NCI-H69 (cell line): ENCODE measurements at places on chromosomes 1 and 21.
A peak's percentile ranks its signal among the peaks of the same experiment; 100 is the strongest.

- DNase-seq: no peak
Measured at GRCh38 chr1:3022511-3022973, 1.3 kb downstream of the ACTRT2 start.

DNA sequence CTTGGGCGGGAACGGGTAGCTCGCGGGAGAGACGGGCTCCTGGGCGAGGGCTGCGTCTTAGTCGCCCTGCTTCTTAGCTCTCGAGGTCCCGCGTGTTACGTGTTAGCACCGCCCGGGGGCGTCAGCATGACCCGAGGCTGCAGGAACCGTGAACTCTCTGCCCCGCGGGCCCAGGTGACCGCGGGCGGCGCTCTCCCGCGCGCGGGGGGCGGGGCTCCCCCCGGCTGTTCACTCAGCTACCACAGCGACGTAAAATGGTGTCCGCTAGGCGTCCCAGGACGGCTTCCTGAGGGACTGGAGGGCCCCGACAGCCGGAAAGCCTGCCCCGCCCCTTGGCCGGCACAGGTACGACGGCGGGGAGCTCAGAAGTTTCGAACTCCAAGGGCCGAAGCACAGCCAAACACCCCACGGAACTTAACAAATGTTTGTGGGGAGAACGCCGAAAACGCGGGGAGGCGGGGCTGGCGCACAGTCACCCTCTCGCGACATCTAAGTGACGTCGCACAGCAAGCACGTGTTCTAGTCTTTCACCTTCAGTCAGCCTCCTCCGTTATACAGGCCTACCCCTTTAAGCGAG lies 780 bp upstream of the RBM15 start:
- DNase-seq: peak; percentile 93

GRCh38 chr1:16145030-16145661 lies 10.7 kb downstream of the EPHA2 start:
- DNase-seq: peak; percentile 84

GRCh38 chr1:157157501-157158190 lies 19.5 kb upstream of the ETV3 start:
- DNase-seq: no peak

DNA sequence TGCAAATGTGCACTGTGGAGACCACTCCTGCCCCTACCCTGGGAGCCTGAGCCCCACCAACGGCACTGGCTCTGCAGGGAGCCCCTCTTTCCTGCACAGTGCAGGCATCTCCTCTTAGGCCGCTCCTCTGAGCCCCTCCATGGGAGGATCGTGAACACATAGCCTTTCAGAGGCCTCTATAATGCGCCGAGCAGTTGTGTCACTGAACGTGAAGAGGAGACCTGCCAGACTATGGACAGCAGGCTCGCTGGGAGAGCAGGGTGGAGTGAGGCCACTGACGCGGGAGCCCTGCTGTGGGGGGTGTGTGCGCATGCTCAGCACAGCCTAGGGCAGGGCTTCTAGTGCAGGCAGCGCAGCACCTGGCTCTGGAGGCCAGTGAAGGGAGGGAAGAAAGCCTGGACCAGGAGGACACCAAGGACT lies 151.3 kb upstream of the COL6A1 start:
- peak; percentile 83 for DNase-seq

- DNase-seq: no peak
Measured at GRCh38 chr1:60415696-60416095, 342.1 kb upstream of the C1orf87 start.

- no peak for DNase-seq
Measured at GRCh38 chr1:21154717-21155116, 22.0 kb downstream of the EIF4G3 start.

- no peak for DNase-seq
Measured at GRCh38 chr21:44084496-44085241, 22.5 kb upstream of the PWP2 start.

DNA sequence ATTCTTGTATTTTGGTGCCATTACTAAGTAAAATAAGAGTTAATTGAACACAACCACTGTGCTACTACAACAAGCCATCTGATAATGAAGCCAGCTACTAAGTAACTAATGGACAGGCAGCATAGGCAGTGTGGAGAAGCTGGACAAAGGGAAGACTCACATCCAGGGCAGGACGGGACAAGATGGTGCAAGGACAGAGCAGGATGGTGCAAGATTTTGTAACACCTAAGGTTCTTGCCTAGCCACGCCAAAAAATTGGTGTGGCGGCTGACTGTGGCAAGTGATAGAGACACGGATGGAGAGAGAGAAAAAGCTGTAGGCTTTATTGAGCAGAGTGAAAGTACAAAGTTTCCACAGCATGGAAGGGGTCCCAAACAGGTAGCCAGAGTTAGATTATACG lies 114.0 kb upstream of the VANGL1 start:
- no peak for DNase-seq

GRCh38 chr1:81158592-81158991 lies 642.1 kb upstream of the ADGRL2 start:
- DNase-seq: no peak

GRCh38 chr1:22847709-22848108 lies 125.0 kb downstream of the LACTBL1 start:
- DNase-seq: no peak

DNA sequence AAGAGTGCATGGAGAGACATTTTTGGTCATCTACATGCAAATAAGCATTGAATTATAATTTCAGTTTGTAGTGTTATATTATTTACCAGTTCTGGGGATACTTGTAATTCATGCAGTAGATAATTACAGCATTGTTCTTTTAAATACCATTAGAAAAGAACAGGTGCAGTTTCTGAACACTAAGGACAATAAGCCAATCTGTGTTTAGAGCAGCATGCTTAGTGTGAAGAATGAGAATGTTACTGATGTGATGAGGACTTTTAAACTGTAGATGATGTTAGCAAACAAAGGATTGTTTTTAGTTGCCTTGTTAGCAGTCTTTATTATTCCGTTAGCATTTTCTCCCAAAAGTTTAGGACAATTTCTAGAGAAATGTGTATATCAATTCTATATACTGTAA lies 348.3 kb downstream of the BRINP3 start:
- DNase-seq: peak; percentile 59

- DNase-seq: no peak
Measured at GRCh38 chr1:100346387-100346786, 5.9 kb upstream of the CDC14A start.

DNA sequence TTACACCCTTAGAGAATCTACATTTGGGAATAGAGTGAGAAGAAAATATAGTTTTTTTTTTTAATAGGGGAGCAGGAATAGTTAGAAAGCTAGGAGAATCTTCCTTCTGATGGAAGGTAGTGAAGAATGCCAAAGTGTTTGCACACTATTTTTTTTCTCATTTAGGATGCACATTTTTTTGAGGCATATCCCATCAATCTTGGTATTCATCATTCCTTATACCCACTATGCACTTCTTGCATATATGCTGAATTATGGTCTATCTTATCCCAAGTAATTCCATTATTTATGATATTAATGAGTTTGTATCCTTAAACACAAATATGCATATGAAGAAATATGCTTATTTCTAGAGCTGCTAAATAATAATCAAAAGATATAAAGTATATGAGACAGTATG lies 28.4 kb downstream of the HSPA13 start:
- no peak for DNase-seq

DNA sequence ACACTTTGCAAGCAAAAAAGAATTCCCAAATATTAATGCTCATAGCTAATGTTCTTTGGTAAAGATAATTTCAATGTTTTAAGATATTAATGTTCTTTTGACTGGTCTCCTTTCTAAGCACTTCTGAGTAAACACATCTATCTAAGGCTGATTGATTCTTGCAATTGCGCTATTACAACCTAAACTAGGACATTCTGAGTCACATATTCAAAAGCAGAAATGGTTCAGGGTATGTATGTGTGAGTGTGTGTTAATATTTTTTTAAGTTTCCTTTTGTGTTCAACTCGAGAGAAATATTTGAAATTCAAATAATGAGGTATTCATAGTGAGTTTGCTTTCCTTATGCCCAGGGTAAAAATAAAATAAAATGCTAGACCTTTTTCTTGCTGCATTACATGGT lies 203.6 kb upstream of the GRIK3 start:
- DNase-seq: peak; percentile 26

- DNase-seq: no peak
Measured at GRCh38 chr1:206947255-206947654, 989 bp upstream of the PIGR start.

- no peak for DNase-seq
Measured at GRCh38 chr1:205514211-205515142, 10.0 kb downstream of the CDK18 start.

DNA sequence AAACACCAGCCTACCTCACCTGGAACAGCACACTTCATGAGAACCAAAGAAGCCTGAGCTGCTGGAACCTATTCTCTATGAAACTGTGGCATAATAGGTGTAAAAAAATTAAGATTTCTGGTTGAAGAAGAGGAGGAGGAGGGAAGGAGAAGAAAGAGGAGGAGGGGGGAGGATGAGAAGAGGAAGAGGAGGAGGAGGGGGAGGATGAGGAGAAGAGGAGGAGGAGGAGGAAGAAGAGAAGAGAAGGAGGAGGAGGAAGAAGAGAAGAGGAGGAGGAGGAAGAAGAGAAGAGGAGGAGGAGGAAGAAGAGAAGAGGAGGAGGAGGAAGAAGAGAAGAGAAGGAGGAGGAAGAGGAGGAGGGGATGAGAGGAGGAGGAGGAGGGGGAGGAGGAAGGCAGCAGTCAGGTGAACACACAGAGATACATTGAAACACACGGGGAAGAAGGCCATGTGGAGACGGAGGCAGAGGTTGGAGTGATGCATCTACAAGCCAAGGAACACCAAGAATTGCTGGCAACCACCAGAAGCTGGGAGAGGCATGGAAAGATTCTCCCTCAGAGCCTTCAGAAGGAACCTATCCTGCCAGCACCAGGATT lies 8.2 kb downstream of the ACTA1 start:
- DNase-seq: no peak

DNA sequence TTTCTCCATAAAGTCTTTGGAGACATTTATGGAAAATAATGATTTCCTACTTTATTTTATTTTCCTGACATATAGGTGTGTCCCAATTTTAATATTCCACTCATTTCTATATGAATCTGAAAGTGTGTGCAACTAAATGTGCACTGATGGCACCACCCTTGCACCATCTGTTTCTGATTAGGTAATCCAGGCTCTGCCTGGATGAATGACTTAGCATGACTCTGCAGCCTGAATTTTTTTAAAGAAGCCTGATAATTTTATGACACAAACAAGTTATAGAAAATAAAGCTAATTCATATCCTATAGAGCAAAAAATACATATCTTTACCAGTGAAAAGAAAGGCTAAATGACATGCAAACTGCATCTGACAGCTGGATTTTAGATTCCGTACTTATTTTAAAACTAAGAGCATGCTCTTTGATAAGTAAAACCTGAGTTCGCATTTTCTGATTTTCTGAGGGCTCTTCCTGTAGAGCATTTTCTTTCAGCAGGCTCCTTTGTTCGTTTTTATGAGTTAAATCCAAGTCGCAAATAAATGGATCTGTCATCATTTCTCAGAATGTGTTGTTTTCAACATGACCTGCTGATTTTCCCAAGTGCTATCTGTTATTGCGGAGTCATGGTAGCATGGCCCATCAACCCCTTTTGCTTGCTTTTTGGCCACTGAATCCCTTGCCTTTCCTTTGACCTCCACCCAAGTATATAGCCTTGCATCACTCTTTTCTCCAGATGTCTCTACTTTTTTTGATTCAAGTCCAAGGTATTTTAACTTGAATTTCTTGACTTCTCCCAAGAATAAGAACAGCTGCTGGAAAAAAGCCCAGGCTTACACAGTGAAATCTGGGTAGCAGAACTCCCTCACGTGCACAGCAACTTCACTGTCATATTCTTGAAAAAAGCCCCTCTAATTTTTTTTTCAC lies 52.8 kb upstream of the LYPLAL1 start:
- DNase-seq: peak; percentile 34

DNA sequence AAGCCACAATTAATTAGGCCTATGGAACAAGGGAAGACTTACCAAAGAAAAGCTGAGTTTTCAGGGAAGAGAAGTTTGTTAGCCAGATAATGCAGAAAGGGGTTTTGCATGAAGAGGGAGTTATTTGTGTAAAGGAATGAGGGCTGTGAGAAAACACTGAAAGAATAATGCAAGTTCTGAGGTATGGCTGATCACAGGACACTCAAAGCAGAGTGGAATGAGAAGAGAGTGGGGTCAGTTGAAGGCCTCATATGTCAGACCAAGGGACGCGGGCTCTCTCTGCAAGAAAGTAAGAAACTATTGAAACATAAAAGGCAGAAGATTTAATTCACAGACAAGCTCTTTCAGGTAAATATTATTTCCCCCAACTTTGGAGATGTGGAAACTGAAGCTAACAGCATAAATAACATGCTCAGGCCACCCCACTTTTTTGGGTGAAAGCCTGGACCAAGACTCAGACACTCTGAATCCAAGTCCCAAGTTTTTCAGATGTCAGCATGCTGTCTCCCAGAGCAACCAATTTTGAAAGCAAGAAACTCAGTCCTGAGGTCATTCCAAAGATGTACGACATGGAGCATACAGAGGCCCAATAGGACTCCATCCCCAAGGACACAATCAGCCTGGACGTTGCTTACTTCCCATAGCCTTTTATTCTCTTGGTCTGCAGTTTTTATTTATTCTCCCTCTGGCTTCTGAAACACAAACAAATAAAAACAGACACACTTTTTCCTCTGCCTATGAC lies 47.3 kb upstream of the FGGY start:
- no peak for DNase-seq

DNA sequence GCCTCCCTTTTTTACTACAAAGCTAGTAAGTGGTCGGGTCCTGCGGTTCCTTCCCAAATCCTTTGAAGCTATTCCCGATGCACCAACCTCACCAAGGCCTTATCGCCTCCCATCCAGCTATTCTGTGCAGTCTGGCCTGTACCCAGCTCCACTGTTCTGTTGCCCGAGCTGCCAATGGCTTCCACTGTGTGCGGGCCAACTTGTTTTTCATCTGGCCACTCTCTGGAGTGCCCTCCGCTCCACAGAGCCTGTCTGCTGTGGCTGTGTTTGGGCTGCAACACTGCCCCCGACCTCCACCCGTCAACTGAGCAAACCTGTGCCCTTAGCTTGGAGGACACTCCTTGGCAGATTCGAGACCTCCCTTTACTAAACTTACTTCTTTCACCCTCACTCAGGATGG lies 125.0 kb downstream of the KIAA0319L start:
- no peak for DNase-seq

DNA sequence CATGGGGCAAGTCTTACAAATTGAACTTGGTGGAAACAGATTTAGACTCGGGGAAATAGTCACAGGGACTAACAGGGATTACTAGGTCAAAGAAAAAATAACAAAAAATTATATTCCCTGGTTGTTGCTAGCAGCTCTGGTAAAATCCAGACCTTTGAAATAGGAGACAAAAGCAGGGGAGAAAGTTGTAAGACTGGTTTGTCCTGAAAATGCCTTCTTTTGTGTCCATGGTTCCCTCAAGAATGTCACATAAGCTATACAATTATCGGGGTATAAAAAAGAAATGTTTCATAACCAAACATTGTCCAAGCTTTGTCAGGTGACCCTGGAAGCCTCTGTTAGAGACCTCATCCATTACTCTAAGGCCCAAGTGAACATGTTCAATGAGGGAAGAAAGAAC lies 33.1 kb downstream of the KIAA0319L start:
- no peak for DNase-seq

- DNase-seq: no peak
Measured at GRCh38 chr1:33281554-33282303, 25.4 kb downstream of the ZNF362 start.
